HepG2 (cell line): ENCODE measurements at places on chromosomes 1 and 21.
A peak's percentile ranks its signal among the peaks of the same experiment; 100 is the strongest.

DNA sequence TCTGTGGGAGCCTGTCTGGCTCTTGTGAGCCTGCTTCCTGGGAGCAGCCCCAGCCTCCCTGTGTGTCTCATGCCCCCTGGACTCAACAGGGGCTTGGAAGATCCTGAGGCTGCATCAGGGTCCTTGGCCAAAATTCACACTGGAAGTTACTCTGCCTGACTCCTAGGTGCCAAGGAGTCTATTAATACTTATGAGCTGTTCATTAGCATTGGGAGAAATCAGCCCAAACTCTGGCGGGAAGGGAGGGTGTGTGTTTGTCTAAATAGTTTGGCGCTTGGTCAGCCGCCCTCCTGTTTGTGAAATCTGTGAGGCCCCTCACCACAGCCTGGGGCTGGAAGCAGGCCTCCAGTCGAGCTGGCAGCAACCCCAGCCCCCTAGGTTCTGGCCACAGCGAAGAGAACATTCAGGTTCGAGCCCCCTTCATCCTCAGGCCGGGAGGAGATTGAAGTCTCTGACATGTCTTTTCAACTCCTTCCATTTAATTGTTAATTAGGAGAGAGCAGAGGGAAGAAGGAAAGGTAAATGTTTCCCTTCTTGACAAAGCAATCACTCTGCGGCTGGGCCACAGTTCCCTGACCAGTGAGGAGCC, 82.1 kb upstream of the F3 start:
- DNase-seq, result no peak

GRCh38 chr1:12677565-12677964, 33.7 kb downstream of the AADACL4 start:
- no peak for DNase-seq

GRCh38 chr1:54384918-54385726, 21.1 kb downstream of the SSBP3 start:
- DNase-seq, result no peak

DNA sequence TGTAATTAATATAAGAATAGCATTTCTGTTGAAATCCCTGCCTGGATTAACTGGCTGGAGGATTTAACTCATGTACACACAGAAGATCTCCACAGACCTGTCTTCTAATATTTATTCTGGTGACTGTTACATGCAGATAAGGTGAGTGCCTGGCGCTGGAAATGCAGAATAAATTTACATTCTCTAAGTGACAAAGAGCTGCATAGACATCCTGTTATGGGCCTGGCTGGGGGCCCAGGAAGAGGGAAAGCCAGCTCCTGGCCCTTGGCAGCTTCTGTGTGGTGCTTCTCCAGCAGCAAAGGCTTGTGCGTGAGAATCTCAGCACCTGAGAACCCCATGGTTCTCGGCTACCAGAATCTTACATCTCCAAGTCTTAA, 446.6 kb downstream of the PTPRU start:
- no peak for DNase-seq

DNA sequence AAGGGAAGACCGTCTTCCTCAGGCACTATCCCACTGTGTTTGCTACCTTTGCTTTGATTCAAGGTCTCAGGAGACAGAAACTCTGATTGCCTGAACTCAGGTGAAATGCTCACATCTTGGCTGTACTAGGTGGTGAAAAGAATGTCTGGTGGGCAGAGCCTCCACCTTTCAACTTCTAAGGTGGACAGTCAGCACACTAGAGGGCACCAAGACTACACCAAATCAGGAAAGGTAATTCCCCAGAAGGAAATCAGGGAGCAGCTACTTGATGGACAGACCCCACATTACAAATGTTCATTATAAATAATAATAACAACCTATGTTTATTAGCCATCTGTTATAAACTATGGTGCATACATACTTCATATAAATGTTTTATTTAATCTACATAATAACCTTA, 220.9 kb downstream of the ATG4C start:
- DNase-seq, result peak; percentile 3

DNA sequence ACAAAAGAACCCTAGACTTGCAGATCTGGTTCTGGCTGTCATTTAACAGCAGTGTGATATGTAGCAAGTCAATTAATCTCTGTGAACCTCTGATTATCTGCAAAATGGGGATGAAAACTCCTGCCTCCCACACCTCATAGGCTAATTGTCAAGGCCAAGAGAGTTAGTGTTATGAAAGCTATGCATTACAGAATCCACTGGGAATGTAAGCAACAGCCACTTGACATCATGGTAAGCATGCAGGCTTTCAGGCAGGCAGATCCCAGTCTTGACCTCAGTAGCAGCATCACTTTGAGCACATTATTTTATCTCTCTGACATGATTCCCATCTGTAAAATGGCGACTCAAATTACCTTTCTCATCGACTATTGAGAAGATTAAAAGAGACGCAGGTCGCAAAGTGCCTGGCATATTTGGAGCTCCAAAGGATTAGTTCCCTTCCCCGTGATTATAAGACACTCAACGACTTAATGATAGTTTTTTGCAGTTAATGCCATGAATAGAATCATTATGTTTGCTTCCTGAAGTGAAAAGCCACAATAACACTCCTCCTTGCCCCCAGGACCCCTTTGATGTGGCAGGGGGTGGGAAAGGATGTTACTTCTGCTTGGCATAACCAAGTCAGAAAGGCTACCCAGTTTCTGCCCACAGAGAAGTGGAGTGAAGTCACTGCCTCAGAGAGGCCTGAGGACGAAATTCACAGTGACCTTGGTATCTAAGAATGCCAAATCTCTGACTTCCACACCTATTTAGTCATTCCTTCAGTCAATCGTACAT, 273.0 kb upstream of the NFIA start:
- no peak for DNase-seq

GRCh38 chr1:24415910-24416665, 486 bp downstream of the NIPAL3 start:
- no peak for DNase-seq

DNA sequence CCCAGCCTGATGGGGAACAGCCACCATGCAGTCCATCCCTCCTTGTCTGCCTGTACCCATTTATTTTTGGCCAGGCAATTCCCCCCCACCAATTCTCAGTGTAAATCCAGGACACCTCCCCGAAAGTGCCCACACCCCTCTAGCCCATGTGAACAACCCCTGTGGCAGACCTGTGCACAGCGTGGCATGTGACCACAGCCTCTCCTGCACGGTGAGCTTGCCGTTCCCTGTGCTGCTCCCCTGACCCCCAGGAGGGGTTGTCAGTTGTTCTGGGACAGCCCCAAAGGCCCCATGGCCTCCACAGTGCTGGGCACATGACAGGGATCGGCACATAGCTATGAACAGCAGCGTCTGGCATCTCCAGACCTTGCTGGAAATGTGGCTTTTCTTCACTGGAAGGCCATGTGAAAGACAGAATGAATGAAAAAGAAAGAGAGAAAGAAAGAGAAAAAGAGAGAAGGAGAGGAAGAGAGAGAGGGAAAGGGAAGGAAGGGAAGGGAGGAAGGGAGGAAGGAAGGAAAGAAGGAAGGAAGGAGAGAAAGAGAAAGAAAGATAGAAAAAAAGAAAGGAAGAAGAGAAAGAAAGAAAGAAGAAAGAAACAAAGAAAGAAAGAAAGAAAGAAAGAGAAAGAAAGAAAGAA, 3.9 kb downstream of the CAPN9 start:
- no peak for DNase-seq

DNA sequence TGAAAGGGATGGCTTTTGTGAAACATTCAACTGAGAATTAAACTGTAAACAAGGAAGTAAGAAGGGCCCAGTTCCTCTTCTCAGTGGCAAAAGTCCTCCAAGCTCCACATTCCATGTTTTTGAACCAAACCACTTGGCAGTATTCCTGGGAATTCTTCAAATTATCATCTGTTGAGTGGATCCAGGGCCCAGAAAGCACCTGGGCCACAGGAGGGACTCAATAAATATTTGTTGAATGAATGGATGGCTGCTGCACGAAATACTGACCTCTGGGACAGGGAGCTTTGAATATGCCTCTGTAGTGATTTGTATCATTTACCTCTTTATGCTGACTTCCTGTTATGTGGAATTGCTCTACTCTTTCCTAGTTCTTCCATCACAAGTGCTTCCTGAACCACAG, 4.7 kb downstream of the SLC35F3 start:
- DNase-seq, result peak; percentile 8

DNA sequence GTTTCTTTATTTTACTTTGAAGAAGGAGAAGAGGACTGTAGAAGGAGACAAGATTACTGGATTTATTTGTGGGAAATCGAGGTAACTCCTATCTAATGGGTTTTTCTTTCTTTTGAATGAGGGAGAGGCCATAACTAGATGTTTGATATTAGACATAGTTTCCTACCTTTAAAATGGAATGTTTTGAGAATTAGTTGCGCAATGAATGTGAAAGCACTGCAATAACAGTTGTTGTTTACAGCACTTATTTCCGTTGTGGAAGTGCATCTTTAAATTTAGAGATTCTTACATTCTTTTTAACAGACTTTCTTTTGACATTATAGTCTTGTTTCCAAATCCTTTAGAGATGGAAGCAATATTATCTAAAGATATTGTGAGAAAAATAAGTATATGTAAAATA, 229.0 kb downstream of the SRGAP2C start:
- DNase-seq, result no peak

DNA sequence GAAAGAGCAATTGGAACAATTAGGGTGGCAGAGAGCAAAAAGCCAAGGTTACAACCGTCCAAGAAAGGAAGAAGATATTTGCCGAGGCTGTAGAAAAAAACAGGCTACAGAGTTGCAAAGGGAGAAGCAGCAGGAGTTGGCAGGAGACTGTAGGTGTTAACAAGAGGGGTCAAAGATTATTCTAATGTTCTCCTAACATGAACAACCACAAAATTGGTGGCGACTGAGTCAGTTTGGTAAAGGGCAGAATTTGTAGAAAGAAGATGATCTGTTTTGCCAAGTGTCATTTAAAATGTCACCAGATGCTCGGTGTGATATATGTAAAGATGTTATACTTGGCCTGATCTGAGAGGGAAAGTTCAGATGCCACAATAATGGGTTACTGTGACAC, 401 bp upstream of the PRUNE1 start:
- no peak for DNase-seq

GRCh38 chr21:31331231-31331630, 12.8 kb downstream of the TIAM1 start:
- DNase-seq, result no peak
